ENCODE measurements at places on chromosomes 2 and 18.

- DNase-seq, result no peak
Measured at GRCh38 chr2:86446060-86446459, 4.9 kb downstream of the KDM3A start.

DNA sequence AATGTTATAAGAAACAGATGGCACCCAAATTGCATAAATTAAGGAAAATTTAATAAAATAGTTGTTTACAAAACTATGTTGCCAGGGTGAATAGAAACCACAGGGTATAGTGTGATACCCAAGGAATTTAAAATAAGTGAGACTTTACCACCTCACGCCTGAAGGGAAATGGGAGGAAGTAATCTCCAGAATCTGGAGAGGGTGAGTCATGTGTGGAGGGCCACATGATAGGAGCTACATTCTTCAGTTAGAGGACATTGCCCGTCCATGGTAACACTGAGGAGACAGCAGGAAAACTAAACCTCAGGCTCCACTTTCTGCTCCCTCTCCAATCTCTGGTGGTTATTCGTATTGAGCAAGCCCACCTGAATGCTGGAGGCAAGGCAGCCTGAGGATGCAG lies 97.2 kb upstream of the NXPH2 start:
- no peak for DNase-seq

DNA sequence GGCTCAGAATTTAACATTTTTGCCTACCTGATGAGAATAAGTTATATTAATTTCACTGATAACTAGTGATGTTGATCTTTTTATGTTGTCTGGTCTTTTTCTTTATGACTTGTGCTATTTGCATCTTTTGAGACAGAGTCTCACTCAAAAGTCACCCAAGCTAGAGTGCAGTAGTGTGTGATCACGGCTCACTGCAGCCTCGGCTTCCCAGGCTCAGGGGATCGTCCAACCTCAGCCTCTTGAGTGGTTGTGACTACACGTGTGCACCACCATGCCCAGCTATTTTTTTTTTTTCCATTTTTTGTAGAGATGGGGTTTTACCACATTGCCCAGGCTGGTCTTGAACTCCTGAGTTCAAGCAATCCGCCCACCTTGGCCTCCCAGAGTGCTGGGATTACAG lies 7.5 kb downstream of the SMCHD1 start:
- DNase-seq, result no peak

- no peak for DNase-seq
Measured at GRCh38 chr2:66633631-66634030, 198.7 kb downstream of the MEIS1 start.

GRCh38 chr2:159077869-159078268 lies 109.4 kb downstream of the TANC1 start:
- no peak for DNase-seq

- no peak for DNase-seq
Measured at GRCh38 chr18:74951165-74951760, 257.7 kb downstream of the PTGR3 start.

DNA sequence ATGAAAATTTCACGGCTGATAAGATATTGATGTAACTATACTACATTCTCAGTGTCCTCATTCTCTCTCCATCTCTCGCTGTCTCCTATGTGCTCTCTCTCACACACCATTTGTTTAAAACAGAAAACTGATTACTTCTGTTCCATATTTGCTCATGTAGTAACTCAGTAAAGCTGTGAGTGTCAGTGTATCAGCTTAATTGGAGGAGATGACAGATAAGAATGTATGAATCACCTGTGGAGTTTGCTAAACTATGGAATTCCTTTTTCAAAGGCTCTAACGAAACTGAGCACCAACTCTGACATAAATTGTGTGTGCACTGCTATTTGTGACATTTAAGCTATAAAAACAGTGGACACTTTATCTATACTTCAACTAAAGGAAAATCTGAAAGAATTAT lies 1080.0 kb downstream of the DSC3 start:
- no peak for DNase-seq
